Breast epithelium (tissue), 4 donors: ENCODE measurements at places on chromosomes 12 and 14. TPM values are rescaled to one million over a fixed set of nuclear protein-coding genes. Genes with fewer than 3 reads are reported as not detected.
A peak's percentile ranks its signal among the peaks of the same experiment; 100 is the strongest.

The LPAR5 gene
- total RNA-seq, result 1.8 TPM

GRCh38 chr12:68873316-68873715 lies 59.7 kb downstream of the CPM start:
- H3K4me3 ChIP-seq, result no peak overlapping the region
- DNase-seq, result no peak
- no peaks in the 10 kb centered on the region for H3K27me3 ChIP-seq
- H3K4me1 ChIP-seq, result no peaks in the 10 kb centered on the region

DNA sequence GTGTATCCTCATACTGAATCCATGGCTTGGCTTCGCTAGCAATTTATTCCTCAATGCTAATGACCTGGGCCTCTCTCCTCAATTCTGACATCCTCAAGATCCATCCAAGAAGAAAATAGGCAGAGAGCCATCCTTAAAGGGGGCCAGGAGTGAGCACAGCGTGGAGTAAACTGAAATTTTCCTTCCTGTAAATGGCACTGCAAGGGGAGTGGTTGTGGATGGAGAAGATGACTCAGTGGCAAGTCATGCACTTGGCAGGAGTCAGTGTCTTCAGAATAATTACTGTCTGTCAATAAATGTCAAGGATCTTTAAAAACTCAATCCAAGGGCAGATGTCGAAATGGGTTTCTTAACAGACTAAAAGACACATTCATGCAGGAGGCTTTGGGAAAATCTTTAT lies 88.0 kb upstream of the TMEM132C start:
- no peak for DNase-seq
- no peak overlapping the region for H3K27ac ChIP-seq

DNA sequence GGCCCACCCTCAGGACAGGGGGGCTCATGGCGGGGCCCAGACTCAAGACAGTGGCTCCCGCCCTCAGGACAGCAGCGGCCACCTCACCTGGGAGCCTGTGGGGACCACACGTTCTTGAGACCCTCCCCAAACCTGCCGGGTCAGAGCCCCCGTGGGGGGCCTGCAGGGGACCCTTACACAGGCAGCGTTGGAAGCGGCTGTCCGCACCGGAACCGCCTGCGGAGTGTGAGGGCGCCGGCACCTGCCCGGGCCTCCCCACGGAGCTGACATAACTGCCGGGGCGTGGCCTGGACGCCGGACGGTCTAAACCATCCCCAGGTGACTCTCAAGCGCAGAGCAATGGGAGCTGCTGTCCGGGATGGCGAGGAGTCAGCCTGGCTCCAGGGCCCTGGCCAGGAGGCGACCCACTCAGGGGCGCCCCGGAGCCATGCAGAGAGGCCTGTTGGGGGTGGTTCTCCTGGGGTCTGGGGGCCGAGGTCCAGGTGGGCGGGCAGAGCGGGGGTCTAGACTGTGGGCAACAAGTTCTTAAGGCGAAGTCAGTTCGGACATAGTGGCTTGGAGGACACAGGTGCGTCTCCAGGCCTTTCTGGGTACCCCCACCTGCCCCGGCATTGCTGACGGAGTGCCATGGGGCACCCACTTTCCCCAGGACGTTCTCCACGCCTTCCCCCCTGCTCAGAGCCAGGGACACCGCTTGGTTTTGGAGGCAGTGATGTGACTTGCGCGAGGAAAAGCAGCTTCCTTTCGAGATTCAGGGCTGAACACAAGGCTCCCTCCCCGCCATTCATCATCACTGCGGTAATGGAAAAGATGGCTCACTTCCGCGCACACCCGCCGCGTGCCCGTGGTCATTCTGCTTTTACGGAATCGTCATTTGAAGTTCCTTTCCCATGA lies 23.2 kb downstream of the GALNT9 start:
- H3K27me3 ChIP-seq, result no peaks in the 10 kb centered on the region
- H3K27ac ChIP-seq, result no peak overlapping the region
- H3K4me1 ChIP-seq, result no peaks in the 10 kb centered on the region
- no peak overlapping the region for H3K4me3 ChIP-seq
- no peak for DNase-seq
- no peaks in the 10 kb centered on the region for H3K36me3 ChIP-seq

DNA sequence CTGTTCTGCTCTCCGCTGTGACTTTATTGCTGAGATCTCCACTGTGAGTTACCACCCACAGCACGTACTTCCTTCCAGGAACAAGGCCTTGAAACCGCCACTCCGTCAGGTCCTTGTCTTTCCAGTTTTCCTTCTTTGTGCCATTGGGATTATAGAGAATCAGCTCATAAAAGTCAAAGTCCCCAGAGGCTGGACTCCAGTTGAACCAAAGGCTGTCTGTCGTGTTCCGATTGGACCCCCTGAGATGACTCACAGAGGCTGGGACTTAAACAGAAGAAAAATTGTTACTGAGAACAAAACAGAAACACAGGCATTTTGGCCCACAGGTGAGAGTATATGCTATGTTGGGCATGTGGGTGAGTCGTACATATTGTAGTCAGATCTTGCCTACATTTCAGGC lies 76.6 kb downstream of the PTPRB start:
- H3K4me1 ChIP-seq, result no peaks in the 10 kb centered on the region
- H3K36me3 ChIP-seq, result no peaks in the 10 kb centered on the region
- no peak overlapping the region for H3K27ac ChIP-seq
- no peak for DNase-seq

- no peaks in the 10 kb centered on the region for H3K27me3 ChIP-seq
- H3K4me1 ChIP-seq, result peaks cover 75% of the 10 kb centered on the region
- no peaks in the 10 kb centered on the region for H3K36me3 ChIP-seq
- H3K4me3 ChIP-seq, result peak overlapping the region; percentile 54
- peak overlapping the region; percentile 91 for H3K27ac ChIP-seq
- no peak for DNase-seq
Observed at GRCh38 chr14:77040741-77041653, 12.5 kb upstream of the IRF2BPL start.

DNA sequence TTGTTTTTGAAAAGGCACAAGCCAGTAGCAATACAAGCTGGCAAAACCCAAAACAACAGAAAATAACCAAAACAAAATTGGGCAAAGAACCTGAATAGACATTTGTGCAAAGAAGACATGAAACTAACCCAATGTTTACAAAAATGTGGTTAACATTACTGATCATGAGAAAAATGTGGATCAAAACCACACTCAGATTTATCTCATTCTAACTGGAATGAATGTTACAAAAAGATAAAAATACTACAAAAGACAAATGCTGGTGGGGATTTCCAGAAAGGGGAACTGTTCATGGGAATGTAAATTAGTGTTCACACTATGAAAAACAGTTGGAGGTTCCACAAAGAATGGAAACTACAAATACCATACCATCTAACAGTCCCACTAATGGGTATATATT lies 26.6 kb downstream of the ASCL4 start:
- no peak overlapping the region for H3K27ac ChIP-seq
- no peak for DNase-seq
- H3K4me3 ChIP-seq, result no peak overlapping the region
- H3K4me1 ChIP-seq, result no peaks in the 10 kb centered on the region

DNA sequence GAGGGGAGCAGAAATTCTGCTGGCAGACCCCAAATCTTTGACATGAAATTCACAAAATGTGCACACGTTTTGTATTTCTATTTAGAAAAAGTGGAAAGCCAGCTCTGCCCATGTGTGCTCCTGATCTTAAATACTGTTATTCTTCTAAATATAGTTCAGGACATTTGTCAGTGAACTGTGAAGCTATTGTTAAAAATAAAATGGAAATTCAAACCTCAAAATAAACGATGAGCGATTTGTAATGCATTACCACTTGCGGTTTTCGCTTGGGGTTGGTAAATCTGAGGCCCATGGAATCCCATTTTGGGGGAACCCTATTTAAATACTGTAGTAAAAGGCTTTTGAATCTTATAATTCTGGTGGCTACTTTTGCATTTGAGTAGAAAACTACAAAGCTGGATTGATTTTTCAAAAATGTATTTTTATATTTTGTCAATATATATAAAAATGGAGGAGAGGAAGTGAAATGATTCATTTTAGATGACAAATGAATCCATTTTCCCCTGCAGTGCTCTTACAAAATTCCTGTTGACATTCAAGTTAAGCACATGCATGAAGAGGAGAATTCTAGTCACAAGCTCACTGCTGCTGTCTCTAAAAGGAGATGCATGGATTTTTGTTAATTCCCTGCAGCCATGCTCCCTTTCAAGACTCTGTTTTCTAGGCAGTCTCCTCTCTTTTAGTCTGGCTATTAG lies 47.1 kb downstream of the FLRT2 start:
- peaks cover 6% of the 10 kb centered on the region for H3K4me1 ChIP-seq
- H3K27ac ChIP-seq, result no peak overlapping the region
- no peak overlapping the region for H3K4me3 ChIP-seq
- DNase-seq, result no peak

GRCh38 chr12:107864235-107864634 lies 89.7 kb downstream of the ASCL4 start:
- H3K27ac ChIP-seq, result no peak overlapping the region
- H3K36me3 ChIP-seq, result no peaks in the 10 kb centered on the region
- H3K4me1 ChIP-seq, result no peaks in the 10 kb centered on the region
- peak overlapping the region; percentile 33 for H3K4me3 ChIP-seq
- no peaks in the 10 kb centered on the region for H3K27me3 ChIP-seq

DNA sequence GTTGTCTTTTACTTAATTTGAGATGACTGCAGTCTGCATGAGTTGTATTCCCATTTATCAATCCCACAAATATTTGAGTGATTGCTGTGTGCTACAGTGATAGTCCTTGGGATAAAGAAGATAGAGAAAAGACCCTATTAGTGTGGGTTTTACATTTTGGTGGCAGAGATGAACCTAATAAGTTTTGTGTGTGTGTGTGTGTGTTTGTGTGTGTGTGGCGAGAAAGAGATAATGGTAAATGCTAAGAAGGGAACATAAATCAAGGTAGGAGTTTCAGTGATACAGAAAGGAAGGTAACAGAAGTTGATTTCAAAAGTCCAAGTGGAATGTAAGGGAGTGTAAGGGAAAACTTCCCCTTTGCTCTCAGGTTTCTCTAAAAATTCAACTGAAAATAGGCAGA lies 2.6 kb upstream of the DDX55 start:
- no peaks in the 10 kb centered on the region for H3K27me3 ChIP-seq
- DNase-seq, result no peak
- peaks cover 6% of the 10 kb centered on the region for H3K4me1 ChIP-seq
- H3K4me3 ChIP-seq, result no peak overlapping the region
- H3K36me3 ChIP-seq, result no peaks in the 10 kb centered on the region
